ENCODE measurements at places on chromosomes 2 and 18.

- no peak for DNase-seq
Measured at GRCh38 chr2:26483957-26484565, 6.1 kb upstream of the OTOF start.

GRCh38 chr18:25678221-25678620 lies 326.3 kb upstream of the ZNF521 start:
- DNase-seq, result no peak

DNA sequence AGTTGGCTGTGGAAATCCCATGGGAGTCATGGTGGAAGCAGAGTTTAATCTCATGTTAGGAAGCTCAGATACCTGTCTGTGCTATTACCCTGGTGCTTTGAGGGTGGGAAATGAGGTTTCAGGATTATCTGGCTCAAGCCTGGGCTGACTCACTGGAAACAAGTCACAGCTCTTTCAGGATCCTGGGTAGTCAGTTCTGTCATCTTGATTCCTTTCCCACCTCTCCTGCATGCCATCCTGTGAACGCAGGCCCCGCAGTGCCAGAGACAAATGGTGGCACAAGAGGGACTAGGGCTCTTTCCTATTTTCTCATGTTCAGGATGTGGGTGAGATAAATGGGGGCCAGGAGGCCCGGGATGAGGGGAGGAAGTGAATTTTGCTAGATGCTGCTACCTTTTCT lies 3.7 kb upstream of the FAM136A start:
- no peak for DNase-seq

GRCh38 chr2:215790523-215791421 lies 222.6 kb downstream of the MREG start:
- DNase-seq, result no peak

All from left ventricle myocardium inferior (tissue), 1 donor.